ENCODE measurements at places on chromosomes 3 and 15. TPM values are rescaled to one million over a fixed set of nuclear protein-coding genes. Genes with fewer than 3 reads are reported as not detected.

- no peak for DNase-seq
These were observed 90.1 kb downstream of the CHST2 start for GRCh38 chr3:143209715-143210059.

CHRNA5 gene
- total RNA-seq = 2.2 TPM

DNA sequence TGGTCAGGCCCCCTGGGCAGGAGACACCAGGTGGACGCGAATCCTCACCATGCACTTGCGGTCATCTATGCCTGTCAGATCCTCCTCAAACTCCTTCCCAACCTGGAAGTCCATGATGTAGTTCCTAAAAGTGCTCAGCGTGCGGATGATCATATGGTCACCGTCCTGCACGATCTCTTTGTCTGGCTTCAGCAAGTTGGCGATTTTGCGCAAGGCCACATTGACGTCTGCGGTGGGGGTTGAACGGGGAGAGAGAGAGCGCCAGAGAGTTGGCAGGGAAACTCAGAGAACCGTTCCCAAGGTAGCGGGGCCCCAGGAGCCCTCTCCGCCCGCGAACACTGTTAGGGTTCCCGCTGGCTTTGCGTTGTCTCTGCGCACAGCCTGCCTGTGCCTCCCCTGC lies 809 bp downstream of the RBP1 start:
- no peak for DNase-seq

CELF6 gene
- 1.5 TPM for total RNA-seq

CHDH gene
- total RNA-seq = 3.7 TPM

GRCh38 chr15:61974118-61974517 lies 86.1 kb downstream of the VPS13C start:
- DNase-seq = no peak

- DNase-seq = no peak
These were observed 48.7 kb downstream of the KLHL6 start for GRCh38 chr3:183506674-183507320.

- DNase-seq = no peak
These were observed 65.4 kb downstream of the KCNH8 start for GRCh38 chr3:19213603-19214220.

DNA sequence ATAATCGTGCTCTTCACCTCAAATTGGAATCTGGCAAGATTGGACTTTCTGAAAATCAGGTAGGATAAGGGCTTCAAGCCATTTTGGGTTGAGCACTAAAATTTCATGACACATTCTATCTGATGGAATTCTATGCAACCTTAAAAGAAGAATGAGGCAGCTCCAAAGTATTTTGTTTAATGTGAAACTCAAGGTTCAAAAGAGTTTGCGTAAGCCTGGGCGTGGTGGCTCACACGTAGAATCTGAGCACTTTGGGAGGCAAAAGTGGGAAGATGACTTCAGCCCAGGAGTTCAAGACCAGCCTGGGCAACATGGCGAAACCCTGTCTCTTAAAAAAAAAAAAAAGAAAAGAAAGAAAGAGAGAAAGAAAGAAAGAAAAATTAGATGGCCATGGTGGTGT lies 3.6 kb upstream of the PLA1A start:
- DNase-seq = no peak

DNA sequence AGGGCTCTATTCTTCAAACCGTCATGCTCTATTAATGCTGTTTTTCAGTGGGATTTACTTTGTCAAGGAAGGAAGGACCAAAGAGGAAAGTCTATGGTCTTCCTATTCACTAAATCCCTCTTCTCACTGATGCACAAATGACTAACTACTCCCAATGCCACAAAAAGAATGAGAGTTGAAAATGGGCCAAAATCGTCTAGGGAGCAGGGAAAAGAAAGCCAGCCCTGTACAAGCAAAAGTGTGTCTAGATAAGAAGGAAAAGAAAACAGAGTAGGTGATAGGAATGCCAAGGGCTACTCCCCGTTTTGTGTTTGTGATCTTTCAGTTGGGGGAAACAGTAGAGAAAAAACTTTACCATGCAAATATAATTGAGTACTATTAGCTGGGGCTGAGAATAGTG lies 97.2 kb upstream of the TMCO5A start:
- no peak for DNase-seq

CFAP100 gene
- not detected for total RNA-seq

SCAANT1 gene
- not detected for total RNA-seq

DNA sequence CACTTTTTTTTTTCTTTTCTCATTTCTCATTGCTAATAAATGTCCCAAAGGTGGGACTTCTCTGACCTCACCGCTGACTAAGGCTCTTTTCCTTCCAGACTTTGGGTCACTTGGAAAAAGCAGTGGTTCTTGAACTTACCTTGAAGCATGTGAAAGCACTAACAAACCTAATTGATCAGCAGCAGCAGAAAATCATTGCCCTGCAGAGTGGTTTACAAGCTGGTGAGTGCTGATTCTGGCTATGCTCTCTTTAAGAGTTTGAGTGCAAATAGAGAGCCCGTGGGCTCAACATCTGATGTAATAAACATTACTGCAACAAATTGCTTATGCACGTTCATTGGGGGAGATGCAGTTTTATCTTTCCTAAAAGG lies 2.0 kb downstream of the BHLHE40 start:
- DNase-seq = no peak

LRRC34 gene
- total RNA-seq = 1.6 TPM

NTRK3 gene
- 1.6 TPM for total RNA-seq

DNA sequence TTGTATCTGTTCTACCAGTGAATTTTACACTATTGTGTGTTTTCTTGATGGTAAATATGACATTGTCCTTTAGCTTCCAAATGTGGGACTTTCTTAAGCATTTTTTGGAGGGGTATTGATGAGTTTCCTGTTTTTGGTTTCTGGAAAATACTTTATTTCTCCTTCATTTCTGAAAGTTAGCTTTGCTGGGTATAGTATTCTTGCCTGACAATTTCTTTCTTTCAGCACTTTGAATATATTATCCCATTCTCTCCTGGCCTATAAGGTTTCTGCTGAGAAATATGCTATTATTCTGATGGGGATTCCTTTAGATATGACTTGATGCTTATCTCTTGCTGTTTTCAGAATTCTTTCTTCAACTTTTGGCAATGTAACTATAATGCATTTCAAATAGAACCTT lies 15.4 kb upstream of the ATP2C1 start:
- DNase-seq = no peak

GRCh38 chr15:85950101-85950500 lies 129.6 kb upstream of the AGBL1 start:
- DNase-seq = peak; percentile 60

NPAP1 gene
- total RNA-seq = not detected

GRCh38 chr3:149662240-149662887 lies 4.5 kb upstream of the WWTR1 start:
- no peak for DNase-seq

- no peak for DNase-seq
These were observed 64.4 kb downstream of the SLMAP start for GRCh38 chr3:57820479-57820878.

DNA sequence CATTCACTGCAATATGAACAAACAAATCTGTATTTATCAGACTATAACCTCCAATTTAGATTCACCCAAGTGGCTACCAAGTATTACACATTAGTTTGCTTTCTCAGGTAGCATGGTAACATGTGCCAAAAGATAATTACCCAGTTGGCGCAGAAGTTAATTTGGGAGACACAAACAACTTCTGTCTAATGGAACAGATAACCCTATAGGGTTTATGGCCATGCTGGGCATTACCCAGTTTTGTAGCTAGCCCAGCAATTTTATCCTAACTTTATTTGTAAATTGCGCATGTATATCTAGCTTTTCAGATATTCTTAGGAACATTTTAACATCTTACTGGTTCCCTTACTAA lies 780 bp downstream of the RPL22L1 start:
- no peak for DNase-seq

GRCh38 chr3:21747376-21747775 lies 3.6 kb downstream of the ZNF385D start:
- no peak for DNase-seq

- no peak for DNase-seq
These were observed 21.4 kb downstream of the EIF4E3 start for GRCh38 chr3:71703797-71704196.

DNA sequence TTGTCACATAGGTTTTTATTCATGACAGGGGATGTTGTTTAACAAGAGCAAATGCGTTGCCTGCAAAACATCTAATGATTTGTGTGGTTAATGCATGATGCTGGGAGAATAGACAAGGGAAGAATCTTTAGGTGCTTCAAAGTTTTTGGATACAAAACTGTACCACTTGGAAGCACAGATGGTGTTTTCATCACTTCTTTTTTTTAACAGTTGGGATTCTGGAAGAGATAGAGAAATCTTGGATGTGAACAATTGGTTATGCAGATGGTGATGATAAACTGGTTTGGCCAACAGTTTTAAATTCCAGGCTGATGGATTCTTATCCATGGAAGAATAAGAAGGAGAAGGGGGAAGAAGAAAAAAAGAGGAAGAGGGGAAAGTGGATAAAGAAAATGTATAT lies 379.4 kb downstream of the KCNH8 start:
- no peak for DNase-seq

GRCh38 chr3:38541806-38542205 lies 45.7 kb downstream of the EXOG start:
- no peak for DNase-seq

DNA sequence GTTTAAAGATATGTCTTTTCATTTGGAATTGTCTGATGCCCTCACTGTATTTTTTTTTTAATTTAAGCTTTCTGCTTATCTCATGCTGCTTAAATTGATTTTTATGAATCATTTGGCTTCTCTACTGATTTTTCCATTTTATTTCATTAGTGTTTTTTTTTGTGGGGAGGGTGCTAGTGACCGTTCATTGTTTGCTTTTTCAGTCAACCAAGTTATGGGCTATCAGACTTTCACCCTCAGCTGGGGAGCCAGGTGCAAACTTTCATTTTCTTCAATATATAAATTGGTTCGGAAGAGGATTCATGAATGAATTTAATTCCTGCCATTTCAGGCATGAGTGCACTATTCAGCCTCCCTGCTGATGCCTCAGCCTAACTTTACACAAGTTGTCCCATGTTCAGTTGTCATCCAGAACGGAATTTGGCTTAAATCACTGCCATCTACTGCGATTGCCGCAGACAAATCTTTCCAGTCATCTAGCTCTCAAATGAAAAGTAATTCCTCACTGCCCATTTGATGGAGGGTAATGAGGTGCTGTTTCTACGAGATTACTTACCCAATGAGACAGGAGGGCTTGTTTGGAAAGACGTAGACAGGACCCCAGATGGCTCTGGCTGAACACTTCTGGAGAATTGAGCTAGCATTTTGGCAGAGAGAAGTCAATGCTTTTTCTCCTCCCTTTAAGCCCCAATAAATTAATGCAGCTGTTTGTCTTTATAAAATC lies 89.9 kb upstream of the RORA start:
- DNase-seq = no peak

DNA sequence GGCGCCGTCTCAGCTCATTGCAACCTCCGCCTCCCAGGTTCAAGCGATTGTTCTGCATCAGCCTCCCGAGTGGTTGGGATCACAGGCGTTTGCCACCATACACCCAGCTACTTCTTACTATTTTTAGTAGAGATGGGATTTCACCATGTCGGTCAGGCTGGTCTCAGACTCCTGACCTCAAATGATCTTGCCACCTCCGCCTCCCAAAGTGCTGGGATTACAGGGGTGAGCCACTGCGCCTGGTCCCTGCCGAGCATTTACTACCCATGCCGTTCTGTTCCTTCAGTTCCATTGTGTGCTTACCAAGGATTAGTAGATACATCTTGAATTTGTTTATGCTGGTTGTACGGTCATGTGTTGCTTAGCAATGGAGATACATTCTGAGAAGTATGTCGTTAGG lies 10.3 kb downstream of the CHD2 start:
- no peak for DNase-seq

DNA sequence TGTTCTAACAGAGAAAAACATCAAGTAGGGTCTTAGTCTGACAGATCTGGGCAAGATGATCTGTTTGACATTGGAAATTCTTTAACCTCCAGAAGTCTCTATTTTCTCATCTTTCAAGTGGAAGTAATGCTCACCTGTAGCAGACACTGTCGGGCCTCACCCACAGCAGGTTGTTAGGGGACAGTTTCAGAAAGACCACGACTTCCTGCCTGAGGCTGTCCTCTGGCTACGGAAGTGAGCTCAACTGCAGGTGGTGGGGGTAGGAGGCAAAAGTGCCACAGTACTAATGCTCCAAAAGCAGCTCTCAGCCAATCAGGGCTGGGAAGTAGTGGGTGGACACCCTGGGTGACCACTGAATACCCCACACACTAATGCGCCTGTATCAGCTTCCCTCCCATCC lies 111.4 kb upstream of the TOPAZ1 start:
- DNase-seq = no peak

ACKR2 gene
- total RNA-seq = 0.44 TPM

- no peak for DNase-seq
These were observed 77.9 kb upstream of the ARHGEF3 start for GRCh38 chr3:56879436-56880215.

GRCh38 chr15:57403566-57404325 lies 27.4 kb downstream of the CGNL1 start:
- no peak for DNase-seq

DNA sequence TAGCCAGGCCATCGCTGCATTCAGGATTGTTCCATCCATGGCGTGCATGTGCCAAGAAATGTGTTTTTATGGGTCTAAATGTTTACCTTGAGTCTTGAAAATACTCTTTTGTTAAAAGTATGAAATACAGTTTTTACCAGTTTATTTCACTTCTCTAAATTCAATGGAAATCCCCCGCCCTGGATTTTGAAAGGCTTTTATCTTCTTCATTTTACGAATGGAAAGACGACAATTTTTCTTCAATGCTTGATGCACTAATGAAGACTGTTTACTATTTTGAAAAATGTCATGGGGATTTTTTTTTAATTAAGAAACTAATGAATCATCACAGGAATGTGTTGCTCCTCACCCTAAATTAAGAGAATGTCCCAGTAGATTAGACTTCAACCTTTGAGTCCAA lies 83.5 kb downstream of the FAM81A start:
- DNase-seq = no peak

DNA sequence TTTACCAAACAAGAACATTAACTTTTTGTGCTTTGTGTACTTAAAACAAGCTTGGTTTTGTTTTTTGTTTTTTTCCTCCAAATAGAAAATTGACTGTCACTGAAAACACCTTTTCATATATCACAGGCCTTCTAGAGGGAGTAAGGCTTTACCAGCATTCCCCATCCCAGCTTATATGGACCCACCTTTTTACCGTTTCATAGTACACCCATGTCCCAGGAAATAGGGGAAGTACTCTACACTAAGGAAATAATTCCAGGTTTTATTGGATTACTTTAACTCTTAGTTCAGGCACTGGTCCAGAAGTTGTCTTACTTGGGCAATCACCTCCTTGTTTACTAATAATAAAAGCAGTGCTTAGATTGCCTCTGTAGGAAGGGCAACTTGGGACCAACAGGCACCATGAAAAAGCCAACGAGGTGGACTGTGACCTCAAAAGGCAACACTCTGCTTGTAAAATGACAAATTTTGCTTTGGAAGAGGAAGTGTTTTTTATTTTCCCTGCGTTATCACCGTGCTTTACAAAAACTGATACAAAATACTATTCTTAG lies 26.2 kb downstream of the HMG20A start:
- no peak for DNase-seq

DNA sequence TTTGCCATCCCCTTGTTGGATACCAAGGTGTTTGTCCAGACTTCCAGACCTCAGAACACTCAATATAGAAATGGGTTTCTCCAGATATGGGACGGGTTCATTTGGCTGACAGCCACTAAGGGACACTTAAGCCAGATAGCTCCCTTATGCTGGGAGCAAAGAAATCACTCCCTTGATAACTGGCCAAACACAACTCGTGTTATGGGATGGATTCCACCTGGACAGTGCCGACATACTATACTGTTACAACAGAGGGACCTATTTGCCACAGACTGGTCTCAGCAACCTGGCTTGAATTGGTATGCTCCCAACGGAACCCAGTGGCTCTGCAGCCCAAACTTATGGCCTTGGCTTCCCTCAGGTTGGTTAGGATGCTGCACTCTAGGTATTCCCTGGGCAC lies 114.0 kb upstream of the PLCL2 start:
- no peak for DNase-seq

All from left ventricle myocardium inferior (tissue), 1 donor.